Hematopoietic multipotent progenitor cell (in vitro differentiated cells): ENCODE measurements at places on chromosomes 1 and 21.

DNA sequence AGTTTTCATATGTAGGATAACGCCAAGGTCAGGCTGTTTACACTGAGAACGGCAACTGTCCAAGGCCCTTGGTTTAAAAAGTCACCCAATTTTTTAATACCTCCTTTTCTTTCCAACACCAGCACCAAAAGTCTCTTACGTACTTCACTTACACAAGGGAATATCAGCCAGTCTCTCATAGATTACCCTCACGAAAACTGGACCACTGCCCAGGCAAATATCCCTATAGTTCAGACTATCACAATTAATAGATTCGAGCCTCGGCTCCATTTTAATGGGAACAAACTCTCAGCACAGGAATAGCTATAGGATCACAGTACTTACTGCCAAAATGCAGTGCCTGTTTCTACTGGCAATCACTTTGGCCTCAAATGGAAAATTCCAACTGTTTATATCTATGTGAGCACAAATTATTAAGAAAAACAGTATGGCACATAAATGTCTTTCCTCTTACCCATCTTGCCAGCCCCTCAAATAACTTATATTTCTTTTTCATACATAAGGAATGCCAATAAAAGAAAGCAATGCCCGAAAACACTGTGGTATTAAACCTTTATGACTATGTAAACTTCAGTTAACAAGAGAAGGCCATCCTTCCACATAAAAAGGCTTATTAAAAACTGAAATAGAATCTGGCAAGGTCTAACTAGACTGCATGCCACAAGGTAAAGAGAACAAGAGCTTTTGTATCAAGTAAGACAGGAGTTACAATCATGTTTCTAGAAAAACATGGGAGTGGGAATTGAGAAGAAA is 97.8 kb downstream of the SLC45A1 start:
- no peak for DNase-seq

DNA sequence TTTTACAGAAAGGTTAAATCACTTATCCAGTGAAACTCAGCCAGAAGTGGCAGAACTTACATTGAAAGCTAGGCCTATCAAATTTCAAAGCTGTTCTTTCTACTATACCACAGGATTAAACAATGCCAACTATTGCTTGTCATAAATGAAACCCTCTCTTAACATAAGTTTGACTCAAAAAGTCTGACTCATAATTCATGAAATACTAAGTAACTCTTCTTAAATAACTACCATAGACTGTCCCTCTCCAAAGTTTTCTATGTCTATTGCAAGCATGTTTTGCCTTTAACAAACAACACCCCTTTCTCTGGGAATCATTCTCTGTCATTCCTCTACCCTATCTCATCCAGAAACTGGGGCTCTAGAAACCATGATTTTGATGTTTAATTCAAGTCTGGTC is 109.5 kb upstream of the UBE2U start:
- DNase-seq: no peak

- DNase-seq: no peak
Observed at GRCh38 chr1:180953291-180954004, 40.8 kb downstream of the KIAA1614 start.

- no peak for DNase-seq
Observed at GRCh38 chr1:212605441-212606394, 2.8 kb upstream of the ATF3 start.

GRCh38 chr1:16393570-16394521 is 26.8 kb downstream of the SZRD1 start:
- DNase-seq: no peak

DNA sequence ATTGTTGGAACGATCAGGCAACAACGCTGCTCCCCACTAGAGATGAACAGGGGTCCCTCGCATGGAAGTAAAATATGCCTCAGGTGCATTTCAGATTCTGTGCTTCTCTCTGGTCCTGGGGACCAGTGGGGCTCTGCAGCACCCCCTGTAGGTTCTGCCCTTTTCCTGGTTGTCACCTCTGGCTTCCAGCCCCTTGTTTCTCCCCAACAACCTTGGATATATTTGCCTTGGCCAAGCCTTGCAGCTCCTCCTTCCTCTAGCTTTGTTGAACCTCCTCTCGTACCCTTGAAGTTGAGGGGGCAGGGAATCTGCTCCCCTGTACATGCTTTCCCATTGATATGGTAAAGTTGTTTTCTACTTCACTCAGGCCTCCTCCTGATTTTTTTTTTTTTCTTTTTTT is 5.4 kb upstream of the RGSL1 start:
- DNase-seq: no peak

GRCh38 chr1:89855413-89856123 is 34.7 kb downstream of the LRRC8D start:
- DNase-seq: peak; percentile 61

DNA sequence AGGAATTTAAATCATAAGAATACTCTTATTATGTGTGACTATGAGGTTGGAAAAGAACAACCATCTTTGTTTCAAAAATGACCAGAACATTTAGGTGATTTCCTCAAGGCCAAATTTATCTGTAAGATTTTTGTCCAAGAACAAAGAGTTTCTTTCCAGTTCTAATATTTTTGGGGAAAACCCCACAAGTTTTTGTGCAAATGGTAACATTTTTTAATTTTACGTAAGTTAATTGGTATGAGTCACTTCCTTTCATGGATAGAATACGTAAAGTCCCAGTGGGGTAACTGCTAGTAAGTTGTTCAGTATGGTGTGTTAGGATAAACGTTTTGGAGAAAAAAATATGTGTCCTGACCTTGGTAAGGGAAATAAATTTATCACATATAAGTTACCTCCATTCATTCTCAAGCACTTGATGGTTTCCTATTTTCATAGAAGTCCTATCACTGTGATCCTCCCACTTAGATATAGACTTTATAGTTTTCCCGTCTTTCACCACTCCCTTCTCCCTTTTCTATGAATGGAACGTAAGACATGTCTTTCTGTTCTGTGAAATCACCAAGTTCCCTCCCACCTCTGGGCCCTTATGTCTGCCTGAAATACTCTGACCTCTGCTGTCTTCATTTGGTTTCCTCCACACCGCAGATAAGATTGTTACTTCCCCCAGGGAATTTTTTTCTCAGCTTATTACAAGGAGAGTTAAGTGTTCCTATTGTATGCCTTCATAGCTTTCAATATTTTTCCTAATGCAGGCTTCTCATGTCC is 34.9 kb upstream of the TSNAX start:
- no peak for DNase-seq

- peak; percentile 49 for DNase-seq
Observed at GRCh38 chr1:110643879-110644472, 30.8 kb downstream of the KCNA3 start.

DNA sequence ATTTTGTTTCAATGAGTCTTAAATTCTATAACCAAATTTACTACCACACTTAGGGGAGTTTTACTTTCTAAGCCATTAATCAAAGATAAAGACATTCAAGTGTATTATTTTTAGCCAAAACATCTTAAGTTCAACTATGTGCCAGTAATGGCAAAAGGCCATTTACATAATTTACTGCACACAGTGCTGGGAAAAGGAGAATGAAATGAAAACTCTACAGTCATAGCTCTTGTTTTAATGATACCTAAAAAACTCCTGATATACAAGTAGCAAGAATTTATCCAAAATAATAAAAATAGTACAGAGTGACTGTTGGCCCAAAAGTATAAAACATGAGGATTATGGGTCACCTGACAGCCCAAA is 42.4 kb upstream of the C1orf198 start:
- no peak for DNase-seq

GRCh38 chr1:109935451-109935900 is 24.8 kb downstream of the CSF1 start:
- no peak for DNase-seq

GRCh38 chr1:186819563-186819962 is 9.2 kb upstream of the PLA2G4A start:
- no peak for DNase-seq

GRCh38 chr1:176567190-176567794 is 104.3 kb downstream of the PAPPA2 start:
- DNase-seq: no peak

- DNase-seq: no peak
Observed at GRCh38 chr1:17091252-17091651, 28.0 kb downstream of the PADI2 start.

GRCh38 chr1:107817935-107818334 is 147.0 kb downstream of the VAV3 start:
- no peak for DNase-seq

DNA sequence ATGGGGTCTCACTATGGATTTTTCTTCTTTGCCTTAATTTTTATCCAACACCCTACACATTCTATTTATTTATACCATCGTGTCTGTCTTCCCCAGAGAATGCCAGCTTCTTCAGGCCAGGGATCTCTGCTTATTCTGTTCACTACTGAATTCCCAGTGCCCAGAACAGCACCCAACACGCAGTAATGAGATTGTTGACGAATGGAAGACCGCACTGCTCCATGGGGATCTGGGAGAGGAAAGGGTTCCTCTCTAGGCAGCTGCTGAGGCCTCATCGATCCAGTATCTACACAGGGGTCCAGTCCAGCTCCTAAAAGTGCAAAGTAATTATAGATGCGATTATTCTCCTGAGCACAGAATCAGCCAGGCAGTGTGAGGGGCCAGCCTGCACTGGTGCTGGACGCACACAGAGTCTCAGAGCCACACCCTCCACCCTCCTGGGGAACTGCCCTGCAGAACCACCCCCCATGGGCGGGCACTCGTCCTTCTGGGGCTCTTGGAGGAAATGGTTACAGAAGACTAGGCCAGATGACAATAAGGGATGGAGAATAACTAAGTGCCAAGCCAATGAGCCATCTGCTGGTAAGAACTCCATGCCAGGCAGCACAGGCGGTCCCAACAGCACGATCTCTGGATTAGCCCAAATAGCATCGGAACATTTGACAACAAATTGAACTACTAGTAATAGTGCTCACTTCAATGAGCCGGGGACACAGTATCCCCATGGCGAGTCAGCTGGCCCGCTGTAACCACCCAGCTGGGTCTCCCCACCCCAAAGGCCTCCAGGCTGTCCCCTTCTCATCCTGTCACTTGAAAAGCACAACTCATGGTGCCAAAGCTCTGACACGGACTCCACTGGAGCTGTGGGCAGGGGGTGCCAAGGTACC is 1.7 kb upstream of the PDE9A start:
- no peak for DNase-seq

DNA sequence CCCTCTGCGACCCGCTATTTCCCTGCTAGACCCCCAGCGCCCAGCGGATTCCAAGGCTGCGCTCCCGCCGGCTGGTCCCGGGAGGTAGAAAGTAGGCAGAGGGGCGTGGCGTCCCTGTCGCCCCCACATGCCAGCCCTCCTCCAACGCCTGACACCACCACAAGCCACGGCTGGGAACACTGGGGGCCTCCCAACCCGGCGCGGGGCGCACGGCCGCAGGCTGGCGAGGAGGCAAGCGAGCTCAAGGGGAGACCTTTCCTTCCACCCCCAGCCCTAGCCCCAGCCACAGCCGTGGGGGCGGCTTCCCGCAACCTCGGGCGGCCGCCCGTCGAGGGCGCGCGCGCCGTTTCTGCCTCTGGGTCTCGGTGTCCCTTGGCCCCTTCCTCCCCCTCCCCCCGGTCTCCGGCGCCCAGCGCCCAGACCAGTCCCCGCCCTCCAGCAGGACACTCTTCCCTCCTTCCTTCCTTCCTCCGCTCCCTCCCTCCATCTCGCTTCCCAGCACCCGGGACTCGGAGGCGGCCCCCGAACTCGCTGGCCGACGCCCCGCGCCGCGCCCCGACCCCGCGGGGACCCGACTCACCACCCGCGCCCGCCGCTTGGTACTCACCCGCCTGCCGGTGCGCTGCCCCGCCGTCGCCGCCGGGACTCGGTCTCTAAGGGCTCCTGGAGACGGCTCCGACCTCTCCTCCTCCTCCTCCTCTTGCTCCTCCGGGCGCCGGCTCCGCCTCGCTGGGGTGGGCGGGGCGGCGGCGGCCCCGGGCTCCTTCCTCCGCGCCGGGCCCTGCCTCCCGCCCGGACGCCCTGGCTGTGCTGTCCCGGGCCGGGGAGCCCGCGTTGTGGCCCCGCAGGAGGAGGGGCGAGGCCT is at the start of gene GNG12:
Gene GNG12, minus strand, starts transcription at position 731 of the 865 bp plus-strand sequence. CDS start 125,781 bp downstream, outside the sequence.
- DNase-seq: no peak

- DNase-seq: peak; percentile 23
Observed at GRCh38 chr21:37006486-37007291, at the start of gene RIPPLY3. Gene RIPPLY3 (plus strand): TSS chr21:37006702. CDS start chr21:37006773, 71 bp downstream.

DNA sequence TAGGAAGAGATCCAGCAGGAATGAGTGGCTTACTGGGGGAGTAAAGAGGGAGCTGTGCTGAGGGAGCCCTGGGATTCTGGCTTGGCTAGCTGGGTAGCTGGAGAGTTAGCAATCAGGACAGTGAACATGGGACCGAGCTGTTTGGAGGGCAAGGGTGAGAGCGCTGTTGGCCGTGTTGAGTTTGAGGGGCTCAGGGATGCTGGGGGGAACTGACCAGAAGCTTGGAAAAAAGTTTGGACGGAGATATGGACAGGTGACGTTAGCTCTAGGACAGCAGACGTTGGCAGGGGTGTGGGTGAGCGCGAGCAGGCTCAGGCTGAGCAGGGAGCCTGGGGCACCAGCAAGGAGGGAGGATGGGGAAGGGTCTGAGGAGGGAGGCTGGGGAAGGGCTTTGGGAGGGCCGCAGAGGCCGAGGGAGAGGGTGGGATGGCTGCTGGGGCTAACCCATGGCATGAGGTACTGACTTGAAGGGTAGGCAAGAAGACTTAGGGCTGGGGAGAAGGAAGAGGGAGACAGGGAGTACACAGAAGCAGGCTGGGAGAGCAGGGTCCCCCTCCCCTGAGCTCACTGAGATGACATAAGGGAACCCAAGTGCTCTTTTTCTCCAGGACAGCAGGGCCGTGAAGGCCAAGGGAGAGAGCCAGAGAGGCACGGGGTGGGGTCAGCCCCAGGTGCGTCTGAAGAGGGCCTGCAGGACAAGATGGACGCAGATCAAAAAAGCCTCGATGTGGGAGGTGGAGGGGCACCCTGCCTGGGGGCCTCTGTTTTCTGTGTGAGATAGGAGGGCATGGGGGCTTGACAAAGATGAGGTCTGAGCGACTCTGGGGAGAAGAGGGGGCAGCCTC is 8.2 kb downstream of the SH2D2A start:
- DNase-seq: no peak

- no peak for DNase-seq
Observed at GRCh38 chr1:37562984-37563383, 6.2 kb downstream of the DNALI1 start.

- DNase-seq: no peak
Observed at GRCh38 chr1:209104646-209105045, 478.9 kb upstream of the CAMK1G start.

- no peak for DNase-seq
Observed at GRCh38 chr1:72485801-72486200, 203.5 kb upstream of the NEGR1 start.

- DNase-seq: no peak
Observed at GRCh38 chr1:17544776-17545350, 5.4 kb downstream of the ARHGEF10L start.

DNA sequence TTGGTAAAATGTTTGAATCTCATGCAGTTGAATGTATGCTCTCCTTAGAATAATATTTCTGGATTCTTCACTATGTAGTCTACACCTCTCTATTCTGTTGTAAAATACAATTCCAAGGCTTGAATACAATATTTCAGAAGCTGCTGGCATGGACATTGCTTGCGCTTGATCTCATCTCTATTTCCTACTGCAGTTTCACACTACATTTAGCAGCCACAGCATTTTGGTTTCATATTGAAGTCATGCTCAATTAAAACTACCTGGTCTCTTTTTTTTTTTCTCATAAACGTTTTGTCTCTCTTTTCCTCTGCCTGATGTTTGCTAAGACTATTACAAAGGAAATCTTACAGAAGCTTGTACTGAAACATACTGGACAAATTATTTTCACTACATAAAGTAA is 631.0 kb upstream of the TMPRSS15 start:
- no peak for DNase-seq
